Activated T-cell treated with anti-CD3 and anti-CD28 coated beads, Interleukin-2, amount 50 U/mL, for 24 hours (primary cell): ENCODE measurements at places on chromosomes 3 and 15.

GRCh38 chr15:67096546-67097294 is 31.3 kb downstream of the SMAD3 start:
- peak overlapping the region; percentile 93 for H3K27ac ChIP-seq
- no peaks in the 10 kb centered on the region for H3K27me3 ChIP-seq
- peaks cover 82% of the 10 kb centered on the region for H3K4me1 ChIP-seq
- H3K36me3 ChIP-seq, result peaks cover 59% of the 10 kb centered on the region
- peak overlapping the region; percentile 41 for H3K4me3 ChIP-seq

- H3K27ac ChIP-seq, result peak overlapping the region; percentile 74
- H3K27me3 ChIP-seq, result no peaks in the 10 kb centered on the region
- H3K36me3 ChIP-seq, result peaks cover 55% of the 10 kb centered on the region
These were observed 10.8 kb downstream of the CRTAP start for GRCh38 chr3:33124638-33125037.

DNA sequence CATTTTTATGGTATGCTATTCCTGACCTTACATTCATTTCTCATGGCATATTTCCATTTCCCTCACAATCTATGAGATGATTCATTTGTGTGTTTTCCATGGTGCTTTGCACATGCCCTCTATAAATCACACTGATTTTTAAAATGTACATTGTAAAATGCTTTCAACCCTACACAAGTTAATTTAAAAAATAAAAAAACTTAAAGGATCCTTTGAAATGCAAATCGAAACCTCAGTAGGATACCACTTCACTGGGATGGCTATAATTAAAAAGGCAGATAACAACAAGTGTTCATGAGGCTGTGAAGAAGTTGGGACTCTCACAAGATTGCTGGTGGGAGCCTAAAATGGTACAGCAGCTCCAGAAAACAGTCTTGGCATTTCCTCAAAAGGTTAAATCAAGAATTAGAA is 83.5 kb downstream of the FMN1 start:
- peaks cover 14% of the 10 kb centered on the region for H3K4me1 ChIP-seq
- no peaks in the 10 kb centered on the region for H3K36me3 ChIP-seq
- H3K4me3 ChIP-seq, result no peak overlapping the region
- DNase-seq, result no peak
- no peaks in the 10 kb centered on the region for H3K27me3 ChIP-seq
- no peak overlapping the region for H3K27ac ChIP-seq

GRCh38 chr3:17947833-17948232 is 205.4 kb upstream of the TBC1D5 start:
- H3K27ac ChIP-seq, result no peak overlapping the region
- no peak overlapping the region for H3K4me3 ChIP-seq
- H3K4me1 ChIP-seq, result peaks cover 3% of the 10 kb centered on the region

DNA sequence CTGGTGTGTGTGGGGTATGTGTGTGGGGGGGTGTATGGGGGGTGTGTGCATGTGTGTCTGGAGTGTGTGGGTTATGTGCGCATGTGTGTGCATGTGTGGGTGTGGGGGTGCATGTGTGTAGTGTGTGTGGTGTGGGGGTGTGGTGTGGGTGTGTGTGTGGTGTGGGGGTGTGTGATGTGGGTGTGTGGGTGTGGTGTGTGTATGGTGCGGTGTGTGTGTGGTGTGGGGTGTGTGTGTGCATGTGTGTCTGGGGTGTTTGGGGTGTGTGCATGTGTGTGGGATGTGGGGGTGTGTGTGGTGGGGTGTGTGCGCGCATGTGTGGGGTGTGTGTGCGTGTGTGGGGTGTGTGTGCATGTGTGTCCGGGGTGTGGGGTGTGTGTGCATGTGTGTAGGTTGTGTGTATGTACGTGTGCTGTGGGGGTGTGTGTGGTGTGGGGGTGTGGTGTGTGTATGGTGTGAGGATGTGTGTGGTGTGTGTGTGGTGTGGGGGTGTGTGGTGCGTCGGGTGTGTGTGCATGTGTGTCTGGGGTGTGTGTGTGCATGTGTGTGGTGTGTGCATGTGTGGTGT is 6.2 kb upstream of the OCA2 start:
- peaks cover 10% of the 10 kb centered on the region for H3K4me1 ChIP-seq
- H3K27ac ChIP-seq, result no peak overlapping the region
- no peak overlapping the region for H3K4me3 ChIP-seq

DNA sequence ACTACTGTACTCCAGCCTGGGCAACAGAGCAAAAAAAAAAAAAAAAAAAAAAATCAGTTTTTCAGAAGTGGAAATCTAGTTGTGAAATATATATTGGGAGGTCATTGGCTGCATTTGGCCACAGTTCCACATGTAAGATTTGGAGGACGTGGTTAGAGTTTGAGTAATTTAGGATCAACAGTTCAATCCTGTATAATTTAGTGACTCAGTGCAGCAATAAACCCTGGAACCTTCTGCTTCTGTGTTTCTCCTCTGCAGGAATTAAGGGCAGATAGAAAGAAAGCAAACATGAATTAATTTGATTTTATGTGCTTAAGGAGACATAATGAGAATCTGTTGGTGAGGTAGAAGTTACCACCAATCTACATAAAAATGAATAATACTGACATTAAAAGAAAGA is 347.0 kb downstream of the PTPRG start:
- H3K36me3 ChIP-seq, result no peaks in the 10 kb centered on the region
- H3K4me3 ChIP-seq, result no peak overlapping the region

GRCh38 chr3:36650271-36650671 is 114.1 kb downstream of the DCLK3 start:
- no peak overlapping the region for H3K4me3 ChIP-seq
- H3K4me1 ChIP-seq, result no peaks in the 10 kb centered on the region
- H3K36me3 ChIP-seq, result no peaks in the 10 kb centered on the region

DNA sequence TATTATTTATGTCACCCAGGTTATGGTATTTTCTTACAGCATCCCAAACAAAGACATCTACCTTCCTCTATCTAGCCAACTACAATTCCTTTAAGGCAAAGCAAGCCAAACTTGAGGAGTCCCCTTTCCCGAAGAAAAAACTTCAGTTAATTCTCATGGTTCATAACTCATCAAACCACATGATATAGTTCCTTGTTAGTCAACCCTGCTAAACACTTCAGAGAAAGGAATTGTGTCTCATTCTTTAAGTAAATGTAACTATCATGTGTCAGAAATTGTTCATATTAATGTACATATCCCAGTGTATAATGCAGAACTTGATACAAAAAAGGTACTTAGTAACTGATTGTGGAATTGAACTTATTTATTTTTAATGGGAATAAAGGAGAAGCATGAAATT is 44.4 kb downstream of the ST3GAL6 start:
- H3K27ac ChIP-seq, result no peak overlapping the region
- no peak for DNase-seq
- H3K36me3 ChIP-seq, result peaks cover 2% of the 10 kb centered on the region
- no peak overlapping the region for H3K4me3 ChIP-seq
- H3K4me1 ChIP-seq, result no peaks in the 10 kb centered on the region

- DNase-seq, result no peak
- no peaks in the 10 kb centered on the region for H3K36me3 ChIP-seq
- H3K27ac ChIP-seq, result no peak overlapping the region
- H3K27me3 ChIP-seq, result no peaks in the 10 kb centered on the region
These were observed 215.9 kb upstream of the PEX5L start for GRCh38 chr3:180252683-180253082.

- no peak for DNase-seq
- no peak overlapping the region for H3K27ac ChIP-seq
- peaks cover 8% of the 10 kb centered on the region for H3K4me1 ChIP-seq
- peaks cover 32% of the 10 kb centered on the region for H3K27me3 ChIP-seq
- H3K36me3 ChIP-seq, result no peaks in the 10 kb centered on the region
- H3K4me3 ChIP-seq, result no peak overlapping the region
These were observed 7.1 kb downstream of the LRRK1 start for GRCh38 chr15:100926258-100926657.

GRCh38 chr15:90059208-90059985 is 42.9 kb downstream of the IDH2 start:
- H3K4me1 ChIP-seq, result peaks cover 54% of the 10 kb centered on the region
- peak overlapping the region; percentile 95 for H3K27ac ChIP-seq
- DNase-seq, result peak; percentile 83
- H3K27me3 ChIP-seq, result no peaks in the 10 kb centered on the region
- no peaks in the 10 kb centered on the region for H3K36me3 ChIP-seq

GRCh38 chr3:7166460-7166859 is 305.5 kb downstream of the GRM7 start:
- DNase-seq, result no peak
- no peak overlapping the region for H3K4me3 ChIP-seq
- no peak overlapping the region for H3K27ac ChIP-seq
- no peaks in the 10 kb centered on the region for H3K4me1 ChIP-seq

DNA sequence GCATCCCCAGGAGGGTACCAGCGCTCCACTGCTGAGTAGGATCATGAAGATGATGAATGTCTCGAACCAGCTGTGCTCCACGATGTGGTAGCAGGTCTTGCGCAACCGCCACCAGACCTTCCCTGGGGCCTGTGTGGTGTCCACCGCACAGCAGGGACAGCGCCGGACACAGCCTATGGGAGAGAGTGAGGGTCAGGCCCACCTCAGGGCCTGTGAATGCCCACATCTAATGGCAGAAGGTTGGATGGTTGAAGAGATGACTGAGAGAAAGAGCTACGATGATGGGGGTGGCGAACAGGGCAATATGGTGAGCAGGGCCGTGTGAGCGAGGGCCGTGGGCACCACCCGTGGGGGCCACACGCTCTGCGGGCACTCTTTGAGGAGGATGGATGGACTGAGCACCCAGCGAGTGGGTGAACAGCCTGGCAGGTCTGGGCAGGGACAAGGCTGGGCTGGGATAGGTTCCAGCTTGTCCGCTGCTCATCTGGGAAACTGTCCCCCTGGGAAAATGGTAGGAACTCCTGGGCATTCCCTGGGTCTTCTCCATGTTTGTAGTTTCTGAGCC is 74.1 kb downstream of the SCN5A start:
- no peaks in the 10 kb centered on the region for H3K4me1 ChIP-seq
- no peaks in the 10 kb centered on the region for H3K27me3 ChIP-seq
- no peak overlapping the region for H3K4me3 ChIP-seq
- no peak overlapping the region for H3K27ac ChIP-seq
- no peak for DNase-seq

GRCh38 chr3:4850211-4850927 is 128.9 kb upstream of the BHLHE40 start:
- peaks cover 24% of the 10 kb centered on the region for H3K36me3 ChIP-seq
- DNase-seq, result peak; percentile 67
- peak overlapping the region; percentile 97 for H3K27ac ChIP-seq
- H3K4me3 ChIP-seq, result peak overlapping the region; percentile 62
- H3K4me1 ChIP-seq, result peaks cover 92% of the 10 kb centered on the region
- H3K27me3 ChIP-seq, result no peaks in the 10 kb centered on the region

- H3K27me3 ChIP-seq, result no peaks in the 10 kb centered on the region
- no peaks in the 10 kb centered on the region for H3K36me3 ChIP-seq
- H3K4me3 ChIP-seq, result no peak overlapping the region
- no peak for DNase-seq
These were observed 1242.2 kb downstream of the OTOL1 start for GRCh38 chr3:162738784-162739183.

DNA sequence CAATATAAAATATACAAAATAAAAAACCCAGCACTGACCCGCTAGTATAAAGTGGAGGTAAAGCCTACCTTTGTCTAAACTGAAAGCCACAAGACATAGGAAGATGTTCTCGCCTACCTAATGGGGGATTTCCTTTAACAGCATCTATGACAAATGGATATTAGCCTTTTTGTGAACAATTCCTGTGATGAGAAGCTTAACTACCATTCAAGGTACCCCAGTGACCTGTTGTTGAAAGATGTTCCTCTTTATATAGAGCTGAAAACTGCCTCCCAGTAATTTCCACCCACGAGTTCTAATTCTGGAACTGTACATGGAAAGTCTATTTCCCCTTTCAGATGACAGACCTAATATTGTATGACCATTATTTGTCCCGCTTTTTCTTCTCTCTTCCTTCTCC is 109.8 kb upstream of the RASGRP1 start:
- peaks cover 61% of the 10 kb centered on the region for H3K4me1 ChIP-seq
- H3K27ac ChIP-seq, result peak overlapping the region; percentile 20
- H3K4me3 ChIP-seq, result no peak overlapping the region
- no peaks in the 10 kb centered on the region for H3K27me3 ChIP-seq

DNA sequence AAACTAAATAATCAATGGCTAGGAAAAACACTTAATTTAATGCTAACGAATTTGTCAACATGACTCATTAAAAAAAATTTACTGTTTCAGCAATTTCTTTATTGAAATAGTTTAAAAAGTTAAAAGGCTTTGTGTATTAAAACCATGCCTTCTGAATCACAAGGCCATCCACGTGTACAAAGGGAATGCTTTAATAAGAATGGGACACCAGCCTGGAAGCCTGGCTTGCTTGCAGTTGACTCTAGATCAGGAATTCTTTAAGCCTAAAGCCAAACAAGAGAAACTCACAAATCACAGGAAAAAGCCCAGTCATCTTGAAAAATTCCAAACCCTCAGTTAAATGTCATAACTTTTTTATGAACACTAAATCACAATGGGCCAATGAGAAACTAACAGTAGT is 137.6 kb downstream of the PEAK1 start:
- peaks cover 23% of the 10 kb centered on the region for H3K36me3 ChIP-seq
- no peak overlapping the region for H3K4me3 ChIP-seq
- H3K27ac ChIP-seq, result no peak overlapping the region
- no peaks in the 10 kb centered on the region for H3K4me1 ChIP-seq
- DNase-seq, result no peak
- no peaks in the 10 kb centered on the region for H3K27me3 ChIP-seq

GRCh38 chr3:53817809-53818208 is 28.4 kb downstream of the CHDH start:
- H3K36me3 ChIP-seq, result no peaks in the 10 kb centered on the region
- DNase-seq, result no peak
- no peak overlapping the region for H3K27ac ChIP-seq
- peaks cover 2% of the 10 kb centered on the region for H3K4me1 ChIP-seq
- H3K27me3 ChIP-seq, result peaks cover 22% of the 10 kb centered on the region

DNA sequence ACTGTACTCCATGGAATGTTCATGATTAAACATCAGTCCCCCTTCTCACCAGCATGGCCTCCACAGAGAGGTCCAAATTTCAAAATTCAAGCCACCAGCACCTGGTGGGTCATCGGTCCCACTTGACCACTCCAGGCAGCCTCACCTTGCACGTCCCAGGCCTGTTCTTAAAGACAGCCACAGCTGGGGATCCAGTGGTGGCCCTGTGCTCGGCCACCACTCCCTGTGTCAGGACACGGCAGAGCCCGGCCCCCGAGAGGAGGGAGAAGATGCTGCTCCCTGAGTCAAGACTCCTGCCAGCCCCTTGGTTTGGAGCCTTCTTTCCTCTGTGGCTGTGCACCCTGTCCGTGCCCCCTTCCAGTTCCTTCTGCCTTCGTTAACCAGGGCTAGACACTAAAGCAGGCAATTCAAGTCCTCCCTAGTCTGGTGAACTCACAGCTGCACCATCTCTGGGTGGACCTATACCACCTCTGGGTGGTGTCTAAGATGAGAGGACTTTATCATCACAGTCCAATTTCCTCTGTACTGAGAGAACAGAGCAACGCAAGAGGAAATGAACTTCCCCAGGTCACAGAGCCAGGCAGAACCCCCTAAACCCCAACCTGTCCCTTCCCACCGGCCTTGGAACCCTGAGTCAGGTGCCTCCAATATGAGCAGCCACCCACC is 97.1 kb downstream of the MEGF11 start:
- H3K27ac ChIP-seq, result no peak overlapping the region
- H3K4me3 ChIP-seq, result no peak overlapping the region
- no peaks in the 10 kb centered on the region for H3K4me1 ChIP-seq
- DNase-seq, result no peak

DNA sequence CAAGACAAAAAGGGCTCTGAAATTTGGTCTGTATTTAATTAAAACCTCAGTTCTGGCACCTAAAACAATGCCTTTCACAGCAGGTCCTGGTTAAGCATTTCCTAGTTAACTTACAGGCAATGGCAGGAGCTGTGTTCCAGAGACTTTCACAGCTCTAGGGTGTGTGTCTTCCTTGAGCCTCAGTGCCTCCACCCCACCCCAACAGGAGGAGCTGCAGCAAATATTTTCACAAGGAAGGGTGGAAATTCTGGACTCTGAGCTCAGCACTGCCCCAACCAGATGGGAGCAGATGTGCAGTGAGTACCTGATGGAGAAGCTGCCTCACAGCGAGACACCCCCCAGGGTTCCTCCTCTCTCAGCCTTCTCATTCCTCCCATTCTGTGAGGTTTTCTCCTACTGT is 106.3 kb upstream of the SPATA12 start:
- H3K4me1 ChIP-seq, result peaks cover 7% of the 10 kb centered on the region
- no peaks in the 10 kb centered on the region for H3K27me3 ChIP-seq
- no peak overlapping the region for H3K4me3 ChIP-seq
